Suppressor macrophage treated with lipopolysaccharide for 1 hour (primary cell): ENCODE measurements at places on chromosomes 6 and 20.

DNA sequence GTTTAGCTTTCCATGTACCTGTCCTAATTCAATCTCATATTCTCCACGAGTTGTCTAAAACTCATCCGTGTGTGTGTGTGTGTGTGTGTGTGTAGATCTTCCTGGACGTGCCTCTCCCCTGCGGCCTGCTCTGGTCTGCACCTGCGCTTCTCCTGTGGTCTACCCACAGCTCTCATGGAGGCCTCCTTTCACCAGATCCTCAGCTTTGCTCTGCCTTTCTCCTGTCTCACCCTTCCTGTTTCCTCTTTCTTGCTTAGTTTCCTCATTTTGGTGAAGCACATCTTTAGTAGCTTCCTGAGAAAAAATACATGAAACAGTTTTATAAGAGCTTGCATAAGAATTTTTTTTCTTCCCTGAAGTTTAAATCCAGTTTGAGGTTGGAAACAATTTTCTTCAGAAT is 18.1 kb downstream of the SLX4IP start:
- DNase-seq, result peak; percentile 71

- DNase-seq, result no peak
Measured at GRCh38 chr6:11386726-11387125, 150.8 kb upstream of the TMEM170B start.

GRCh38 chr20:51700809-51701285 is 67.3 kb downstream of the ATP9A start:
- peak; percentile 55 for DNase-seq

GRCh38 chr6:157173776-157174175 is 149.5 kb downstream of the TMEM242 start:
- no peak for DNase-seq

DNA sequence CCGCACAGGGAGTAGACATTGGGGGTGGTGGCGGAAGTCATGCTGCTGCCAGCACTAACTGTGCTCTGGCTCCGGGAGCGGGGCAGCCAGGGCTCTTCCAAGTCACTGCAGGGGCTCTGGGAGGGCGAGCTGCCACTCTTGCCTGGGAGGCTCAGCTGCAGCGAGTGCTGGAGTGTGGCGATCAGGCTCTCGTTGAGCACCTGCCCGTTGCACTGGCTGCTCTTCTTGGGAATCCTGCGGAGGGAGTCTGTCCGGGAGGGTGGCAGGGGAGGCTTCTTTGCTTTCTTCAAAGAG is 28.0 kb downstream of the HEBP2 start:
- DNase-seq, result no peak

- no peak for DNase-seq
Measured at GRCh38 chr6:135449246-135449645, 48.3 kb downstream of the AHI1 start.

GRCh38 chr6:138454981-138455706 is 44.1 kb downstream of the NHSL1 start:
- DNase-seq, result no peak

DNA sequence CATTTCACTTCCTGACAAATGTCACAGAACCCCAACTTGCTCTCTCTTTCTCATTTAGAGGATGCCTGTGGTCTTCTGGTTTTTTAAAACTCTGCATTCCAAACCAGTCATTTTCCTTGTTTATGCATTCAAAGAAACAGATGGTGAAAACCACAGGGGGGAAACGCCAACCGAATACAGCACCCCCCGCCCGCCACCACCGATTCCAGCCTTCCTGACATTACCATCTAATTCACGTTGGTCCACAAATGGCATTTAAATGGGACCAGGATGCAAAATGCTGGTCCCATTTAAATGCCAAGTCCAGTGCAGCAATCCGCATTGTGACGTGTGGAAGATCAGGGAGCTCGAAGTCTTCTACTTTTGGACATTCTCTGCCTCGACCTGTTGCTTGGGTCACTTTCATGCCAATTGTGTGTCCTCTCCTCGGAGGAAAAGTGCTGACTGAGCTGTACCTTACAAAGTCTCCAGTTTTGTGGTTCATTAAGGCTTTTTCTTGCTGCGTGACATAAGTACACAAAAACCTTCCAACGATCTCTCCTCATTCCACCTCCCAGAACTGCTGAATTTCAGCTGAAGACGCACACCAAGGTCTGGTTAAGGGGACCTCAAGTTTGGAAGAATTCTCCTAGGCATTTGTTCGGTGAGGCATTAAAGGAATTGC is 35.8 kb downstream of the NEDD9 start:
- no peak for DNase-seq

- no peak for DNase-seq
Measured at GRCh38 chr6:13446381-13446780, 41.0 kb downstream of the GFOD1 start.

GRCh38 chr20:38181207-38181801 is 16.2 kb upstream of the TGM2 start:
- DNase-seq, result no peak

- DNase-seq, result no peak
Measured at GRCh38 chr6:130831607-130832006, 4.4 kb downstream of the SMLR1 start.

GRCh38 chr6:75429061-75429703 is 64.4 kb downstream of the FILIP1 start:
- no peak for DNase-seq

GRCh38 chr6:113976806-113977205 is 5.9 kb upstream of the HDAC2 start:
- no peak for DNase-seq

- DNase-seq, result no peak
Measured at GRCh38 chr6:20217891-20218290, 5.6 kb upstream of the MBOAT1 start.

DNA sequence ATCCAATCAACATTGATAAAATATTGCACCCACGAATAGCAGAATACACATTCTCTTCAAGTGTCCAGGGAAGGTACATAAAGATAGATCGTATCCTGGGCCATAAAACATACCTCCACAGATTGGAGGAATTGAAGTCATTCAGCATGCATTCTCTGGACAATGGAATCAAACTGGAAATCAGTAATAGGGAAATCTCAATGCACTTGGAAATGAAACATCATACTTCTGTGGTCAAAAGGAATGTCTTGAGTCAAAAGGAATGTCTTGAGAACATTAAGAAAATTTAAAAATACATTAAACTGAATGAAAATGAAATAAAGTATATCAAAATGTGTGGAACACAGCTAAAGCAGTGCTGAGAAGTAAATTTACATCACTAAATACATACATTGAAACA is 138.8 kb downstream of the TFAP2A start:
- no peak for DNase-seq

GRCh38 chr20:4465855-4466545 is 255.7 kb upstream of the PRND start:
- no peak for DNase-seq

- DNase-seq, result no peak
Measured at GRCh38 chr20:45843506-45843905, 9.9 kb downstream of the SNX21 start.

GRCh38 chr20:63328026-63328700 is 33.0 kb downstream of the CHRNA4 start:
- DNase-seq, result no peak

DNA sequence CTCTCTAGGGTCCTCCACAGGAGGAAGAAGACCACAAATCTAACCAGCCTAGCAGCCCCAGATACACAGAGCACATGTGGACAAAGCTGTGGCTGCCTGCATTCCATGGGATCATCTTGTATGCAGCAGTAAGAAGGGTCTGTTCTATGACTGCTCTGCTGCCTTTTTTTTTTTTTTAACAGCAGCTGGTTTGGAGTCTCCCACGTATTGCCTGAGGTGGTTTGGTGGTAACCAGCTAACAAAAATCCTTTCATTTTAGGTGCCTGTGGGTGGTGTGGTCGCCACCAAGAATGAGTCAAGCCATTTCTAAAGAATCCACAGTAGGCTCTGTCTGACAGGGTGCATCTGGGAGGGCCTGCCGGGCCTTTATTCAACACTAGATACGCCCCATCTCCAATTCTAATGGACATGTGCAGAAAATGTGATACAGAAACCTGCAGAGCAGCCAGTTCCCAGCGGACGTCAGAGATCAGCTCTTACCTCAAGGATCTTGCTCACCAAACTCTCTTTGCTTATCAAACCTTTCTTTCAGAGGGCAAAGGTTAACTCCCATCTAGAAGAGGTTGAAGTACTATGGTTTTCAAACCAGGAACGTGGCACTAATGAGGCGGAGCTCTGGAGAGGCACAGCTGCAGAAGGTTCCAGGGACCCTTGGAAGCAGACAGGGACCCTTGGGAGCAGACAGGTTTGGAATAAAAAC is 32.0 kb downstream of the GNAS-AS1 start:
- no peak for DNase-seq

- no peak for DNase-seq
Measured at GRCh38 chr20:33159713-33160112, 8.2 kb upstream of the BPIFA2 start.

- peak; percentile 80 for DNase-seq
Measured at GRCh38 chr6:44338228-44339122, 4.0 kb upstream of the SPATS1 start.

- no peak for DNase-seq
Measured at GRCh38 chr6:32175322-32175710, 568 bp downstream of the AGPAT1 start.

DNA sequence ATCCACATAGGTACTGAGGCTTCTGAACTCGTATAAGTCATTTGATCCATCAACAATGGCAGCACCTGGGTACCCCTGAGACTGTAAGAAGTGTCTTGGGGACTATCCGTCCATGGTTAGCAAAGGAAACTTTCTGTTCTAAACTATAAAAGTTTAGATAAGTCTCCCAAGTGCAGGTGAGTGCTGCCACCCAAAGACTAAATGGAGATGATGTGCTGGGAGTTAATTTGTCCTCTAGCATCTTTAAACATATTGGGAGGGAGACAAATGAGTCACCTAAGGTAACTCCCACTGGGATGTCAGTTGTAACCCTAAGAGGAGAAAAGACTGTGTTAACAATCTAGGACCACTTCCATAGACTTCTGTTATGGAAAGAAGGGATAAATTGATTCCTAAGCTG is 6.2 kb downstream of the BEND6 start:
- no peak for DNase-seq

- DNase-seq, result no peak
Measured at GRCh38 chr6:95767897-95768463, 190.6 kb downstream of the MANEA start.

- DNase-seq, result no peak
Measured at GRCh38 chr6:305371-306206, 13.3 kb downstream of the DUSP22 start.

DNA sequence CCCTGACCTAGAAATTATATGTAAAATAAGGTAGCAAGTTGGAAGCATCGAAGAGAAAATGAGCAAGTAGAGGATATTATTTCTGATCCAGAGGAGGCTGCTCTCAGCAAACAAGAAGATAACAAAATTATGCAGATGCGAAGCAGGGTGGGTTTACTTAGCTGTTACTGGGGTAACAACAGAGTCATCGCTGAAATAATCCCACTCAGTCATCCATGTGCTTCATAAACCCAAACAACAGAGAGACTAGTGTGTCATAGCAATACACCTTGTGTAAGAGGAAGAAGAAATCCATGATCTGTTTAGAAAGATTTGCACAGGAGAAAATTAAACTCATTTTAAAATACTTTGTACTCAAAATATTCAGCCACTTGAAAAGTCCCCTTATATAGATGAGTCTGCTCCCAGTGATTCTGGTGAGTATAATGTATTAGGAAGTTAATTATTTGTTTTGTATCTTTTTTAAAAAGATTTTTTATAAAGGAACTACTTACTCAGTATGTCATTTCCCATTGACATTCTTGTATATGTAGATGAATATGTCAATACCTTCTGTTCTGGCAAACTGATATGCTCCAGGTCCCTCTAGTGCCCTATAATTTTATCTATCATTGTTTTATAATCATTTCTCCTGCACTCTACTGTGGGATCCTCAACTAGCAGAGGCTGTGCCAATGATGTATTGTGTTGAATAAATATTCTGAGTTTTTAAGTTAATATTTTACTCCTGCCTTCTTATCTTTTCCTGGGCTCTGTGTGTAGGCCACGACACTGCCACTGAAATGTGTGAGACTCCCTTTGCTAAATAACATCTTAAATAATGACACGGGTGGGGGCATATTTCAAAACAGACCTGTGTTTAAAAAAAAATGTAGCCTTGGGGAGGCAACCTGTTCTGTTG is 8.6 kb upstream of the HIVEP2 start:
- DNase-seq, result no peak

GRCh38 chr20:43375591-43375990 is 82.1 kb upstream of the SRSF6 start:
- DNase-seq, result peak; percentile 34

GRCh38 chr20:13170771-13171170 is 50.3 kb upstream of the ISM1 start:
- DNase-seq, result no peak

DNA sequence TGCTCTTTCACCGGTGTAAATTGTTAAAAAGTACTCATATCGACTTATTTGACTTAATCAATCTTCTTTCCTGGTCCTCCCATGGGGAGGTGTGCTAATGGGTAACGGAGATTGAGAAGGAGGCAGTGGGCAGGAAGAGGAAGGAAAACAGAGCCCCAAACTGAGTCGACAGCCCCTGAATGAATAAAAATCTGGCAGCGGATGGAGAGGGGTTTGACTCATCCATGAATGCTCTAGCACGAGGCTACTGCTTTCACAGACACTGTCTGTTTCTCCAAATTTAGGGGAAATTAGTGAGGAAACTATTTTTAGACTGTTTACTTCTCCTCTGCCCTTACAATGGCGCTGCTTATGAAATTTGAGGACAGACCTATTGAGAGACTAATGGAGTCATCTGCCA is 142.2 kb upstream of the ATXN1 start:
- DNase-seq, result peak; percentile 93

GRCh38 chr6:8237668-8238067 is 135.3 kb upstream of the EEF1E1 start:
- DNase-seq, result no peak

- no peak for DNase-seq
Measured at GRCh38 chr20:63950701-63951397, 5.4 kb downstream of the UCKL1 start.

GRCh38 chr20:62274332-62274950 is 28.4 kb upstream of the ADRM1 start:
- no peak for DNase-seq

- DNase-seq, result no peak
Measured at GRCh38 chr6:1895721-1896120, 286.0 kb downstream of the FOXC1 start.

DNA sequence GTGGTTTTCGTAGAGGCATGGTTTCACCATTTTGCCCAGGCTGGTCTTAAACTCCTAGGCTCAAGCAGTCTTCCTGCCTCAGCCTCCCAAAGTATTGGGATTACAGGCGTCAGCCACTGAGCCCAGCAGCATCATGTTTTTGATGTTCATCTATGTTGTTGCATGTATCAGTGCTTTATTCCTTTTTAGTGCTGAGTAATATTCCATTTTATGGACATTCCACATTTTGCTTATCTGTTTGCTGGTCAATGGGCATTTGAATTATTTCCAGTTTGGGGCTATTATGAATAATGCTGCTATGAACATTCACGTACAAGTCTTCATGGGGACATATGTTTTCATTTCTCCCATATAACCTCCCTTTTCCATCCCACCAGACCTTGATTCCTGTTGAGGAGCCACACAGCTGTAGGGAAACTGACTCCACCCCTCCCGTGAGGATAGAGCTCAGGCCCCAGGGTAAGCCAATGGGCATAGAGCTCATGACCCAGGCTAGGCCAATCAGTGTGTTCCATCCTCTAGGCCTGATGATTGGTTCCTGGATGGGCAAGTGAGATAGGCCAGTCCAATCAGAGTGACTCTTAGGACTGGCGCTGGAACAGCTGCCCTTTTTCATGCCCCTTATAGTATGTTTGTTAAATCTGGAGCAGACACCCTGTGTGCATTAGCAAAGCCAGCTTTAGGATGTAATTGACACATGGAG is 49.5 kb downstream of the DLGAP4 start:
- no peak for DNase-seq

GRCh38 chr6:123771126-123771525 is 32.5 kb upstream of the NKAIN2 start:
- DNase-seq, result no peak
